ENCODE measurements at places on chromosomes 1 and 21. TPM values are rescaled to one million over a fixed set of nuclear protein-coding genes. Genes with fewer than 3 reads are reported as not detected.

- DNase-seq: no peak
Observed at GRCh38 chr1:48730164-48730910, 46.4 kb downstream of the BEND5 start.

NIBAN1 gene
- 28.2 TPM for polyA plus RNA-seq

TMEM54 gene
- polyA plus RNA-seq: 19.1 TPM

DNA sequence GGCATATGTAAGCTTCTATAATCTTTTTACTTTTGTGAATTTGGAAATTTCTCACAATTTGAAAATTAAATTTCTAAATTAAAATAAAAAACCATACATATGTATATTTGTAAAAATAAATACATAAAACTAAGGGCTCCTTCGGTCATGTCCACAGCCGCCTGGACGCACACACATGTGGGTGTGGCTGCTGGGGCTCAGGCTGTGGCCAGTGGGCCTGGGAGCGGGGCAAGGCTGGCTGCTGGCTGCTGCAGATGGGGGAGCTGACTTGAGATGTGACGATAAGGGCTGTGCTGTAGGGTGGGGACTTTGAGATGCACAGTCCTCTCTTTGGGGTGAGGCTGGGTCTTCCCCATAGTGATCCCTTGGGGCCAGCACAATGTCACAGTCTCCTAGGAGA lies 4.8 kb downstream of the RER1 start:
- no peak for DNase-seq

GRCh38 chr1:100760511-100760910 lies 41.0 kb downstream of the VCAM1 start:
- DNase-seq: no peak

TINAGL1 gene
- polyA plus RNA-seq: 39.0 TPM

DNA sequence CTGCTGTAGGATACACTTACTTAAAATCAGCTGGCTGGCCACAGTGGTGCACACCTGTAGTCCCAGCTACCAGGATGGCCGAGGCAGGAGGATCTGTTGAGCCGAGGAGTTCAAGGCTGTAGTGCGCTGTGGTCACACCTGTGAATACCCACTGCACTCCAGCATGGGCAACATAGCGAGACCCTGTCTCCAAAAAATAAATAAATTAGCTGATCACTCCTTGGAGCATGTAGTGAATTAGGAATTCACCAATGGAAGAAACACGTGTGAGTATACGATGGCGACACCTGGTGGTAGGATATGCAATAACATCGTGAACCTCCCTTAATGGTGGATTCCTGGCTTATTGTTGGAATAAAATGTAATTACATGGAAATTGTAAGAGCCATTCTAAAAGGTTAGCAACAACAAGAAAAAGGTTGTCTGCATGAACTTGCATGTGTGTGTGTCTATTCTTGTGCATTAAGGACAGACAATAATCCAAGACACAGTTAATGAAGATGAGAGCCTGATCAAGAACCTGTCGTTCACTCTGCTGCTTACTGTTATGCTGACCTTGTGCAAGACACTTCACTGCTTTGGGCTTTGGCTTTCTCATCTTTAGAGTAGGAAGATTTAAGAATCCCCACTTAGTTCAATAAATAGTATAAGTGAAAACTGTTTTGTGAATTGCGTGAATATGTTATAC lies 38.6 kb upstream of the COX20 start:
- DNase-seq: peak; percentile 4

CD1D gene
- polyA plus RNA-seq: 0.06 TPM

DNA sequence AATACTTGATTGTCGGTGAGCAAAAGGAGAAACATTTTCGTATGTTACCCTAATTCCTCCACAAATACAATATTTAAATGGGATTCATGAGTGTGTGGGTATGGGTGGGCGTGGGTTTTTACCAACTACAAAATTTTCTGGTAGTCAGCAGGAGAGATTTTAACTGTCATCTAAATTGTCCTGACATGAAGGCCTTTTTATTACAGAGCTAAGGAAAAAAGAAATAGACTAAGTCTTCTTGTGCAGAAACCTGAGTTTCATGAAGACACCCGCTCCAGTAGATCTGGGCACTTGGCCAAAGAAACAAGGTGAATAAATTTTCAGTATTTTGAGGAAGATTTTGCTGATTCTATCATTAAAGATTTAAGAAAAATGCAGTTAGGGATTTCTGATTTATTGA lies 752 bp downstream of the RGS18 start:
- no peak for DNase-seq

- no peak for DNase-seq
Observed at GRCh38 chr21:37153935-37154350, 80.9 kb downstream of the TTC3 start.

LHX8 gene
- 0.05 TPM for polyA plus RNA-seq

DNA sequence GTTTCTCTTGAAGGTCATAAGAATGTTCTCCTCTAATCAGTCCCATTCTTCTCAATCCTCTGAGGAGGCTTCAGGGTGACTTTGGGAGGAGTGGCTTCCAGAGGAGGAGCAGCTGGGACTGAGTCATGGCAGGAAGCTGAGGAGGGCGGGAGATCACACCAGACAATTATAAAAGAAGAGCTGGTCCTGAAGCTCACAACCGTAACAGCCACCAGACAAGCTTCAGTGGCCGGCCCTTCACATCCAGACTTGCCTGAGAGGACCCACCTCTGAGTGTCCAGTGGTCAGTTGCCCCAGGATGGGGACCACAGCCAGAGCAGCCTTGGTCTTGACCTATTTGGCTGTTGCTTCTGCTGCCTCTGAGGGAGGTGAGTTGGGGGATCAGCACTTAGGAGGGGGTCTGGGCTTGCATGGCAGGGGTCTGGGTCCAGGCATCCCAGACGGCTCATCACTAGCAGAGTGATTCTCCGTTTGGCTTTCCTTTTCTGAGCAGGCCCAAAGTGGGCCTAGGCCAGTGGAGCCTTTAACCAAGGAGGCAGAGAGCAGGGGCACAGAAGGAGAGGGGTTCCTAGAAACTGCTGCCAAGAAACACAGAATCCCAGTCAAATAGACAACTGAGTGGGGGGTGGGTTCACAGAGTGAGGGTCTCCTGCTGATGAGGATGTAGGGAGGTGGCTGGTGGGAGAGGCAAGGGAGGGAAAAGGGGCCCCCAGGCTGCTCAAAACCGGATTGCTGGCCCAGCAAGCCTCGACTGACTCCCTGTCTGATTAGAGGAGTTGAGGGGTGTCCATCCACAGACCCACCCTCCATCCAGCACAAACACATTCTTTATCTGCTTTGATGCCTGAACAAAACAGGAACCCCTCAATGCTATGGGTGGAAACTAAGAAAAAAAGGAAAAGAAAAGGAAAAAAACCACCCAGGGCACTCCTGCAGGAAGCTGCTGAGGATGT lies at the start of gene ECM1:
TSS of gene ECM1 (plus strand) at position 198 of the 953 bp plus-strand sequence. CDS start at position 299, 101 bp downstream.
- DNase-seq: peak; percentile 53

SFN gene
- not detected for polyA plus RNA-seq

GRCh38 chr1:157403608-157404007 lies 148.7 kb downstream of the FCRL5 start:
- no peak for DNase-seq

DNA sequence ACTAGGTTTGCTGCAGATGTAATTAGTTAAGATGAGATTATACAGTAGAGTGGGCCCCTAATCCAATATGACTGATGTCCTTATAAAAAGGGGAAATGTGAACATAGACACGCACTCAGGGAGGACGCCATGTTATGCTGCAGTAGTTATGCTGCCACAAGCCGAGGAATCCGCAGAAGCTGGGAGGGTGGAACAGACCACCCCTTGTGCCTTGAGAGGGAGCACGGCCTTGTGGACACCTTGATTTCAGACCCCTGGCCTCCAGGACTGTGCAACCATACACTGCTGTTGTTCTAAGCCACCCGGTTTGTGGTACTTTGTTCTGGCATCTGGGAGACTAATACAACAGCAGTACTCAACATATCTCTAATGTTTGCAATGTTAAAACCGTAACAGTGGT lies 57.9 kb upstream of the HIVEP3 start:
- no peak for DNase-seq

- no peak for DNase-seq
Observed at GRCh38 chr1:61285371-61285885, 203.1 kb downstream of the NFIA start.

GRCh38 chr21:33478935-33479678 lies 667 bp downstream of the TMEM50B start:
- no peak for DNase-seq

SLC25A34 gene
- 0.54 TPM for polyA plus RNA-seq

GUK1 gene
- 282 TPM for polyA plus RNA-seq

NBPF1 gene
- polyA plus RNA-seq: 28.3 TPM

SLC25A44 gene
- 25.8 TPM for polyA plus RNA-seq

DNA sequence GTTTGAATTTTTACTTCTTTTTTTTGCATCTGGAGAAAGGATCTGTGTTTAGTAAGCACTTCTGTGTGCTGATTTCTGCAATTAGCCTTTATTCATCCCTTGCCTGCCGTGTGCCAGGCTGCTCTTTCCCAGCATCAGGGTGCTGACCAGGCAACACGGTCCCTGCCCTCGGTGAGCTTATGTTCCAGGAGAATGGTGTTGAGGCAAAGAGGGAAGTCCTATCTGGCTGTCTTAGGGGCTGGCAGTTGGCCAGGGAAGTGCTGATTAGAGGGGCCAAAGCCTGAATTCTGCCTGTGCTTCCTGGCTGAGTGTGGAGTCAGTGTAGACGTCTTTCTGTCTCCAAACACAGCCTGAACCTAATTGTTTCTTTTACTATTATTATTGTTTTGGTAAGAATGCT lies 187.1 kb downstream of the CAMTA1 start:
- no peak for DNase-seq

- no peak for DNase-seq
Observed at GRCh38 chr1:77706321-77706720, 23.9 kb upstream of the ZZZ3 start.

PRRX1 gene
- 154 TPM for polyA plus RNA-seq

TCEA3 gene
- polyA plus RNA-seq: 21.0 TPM

DNA sequence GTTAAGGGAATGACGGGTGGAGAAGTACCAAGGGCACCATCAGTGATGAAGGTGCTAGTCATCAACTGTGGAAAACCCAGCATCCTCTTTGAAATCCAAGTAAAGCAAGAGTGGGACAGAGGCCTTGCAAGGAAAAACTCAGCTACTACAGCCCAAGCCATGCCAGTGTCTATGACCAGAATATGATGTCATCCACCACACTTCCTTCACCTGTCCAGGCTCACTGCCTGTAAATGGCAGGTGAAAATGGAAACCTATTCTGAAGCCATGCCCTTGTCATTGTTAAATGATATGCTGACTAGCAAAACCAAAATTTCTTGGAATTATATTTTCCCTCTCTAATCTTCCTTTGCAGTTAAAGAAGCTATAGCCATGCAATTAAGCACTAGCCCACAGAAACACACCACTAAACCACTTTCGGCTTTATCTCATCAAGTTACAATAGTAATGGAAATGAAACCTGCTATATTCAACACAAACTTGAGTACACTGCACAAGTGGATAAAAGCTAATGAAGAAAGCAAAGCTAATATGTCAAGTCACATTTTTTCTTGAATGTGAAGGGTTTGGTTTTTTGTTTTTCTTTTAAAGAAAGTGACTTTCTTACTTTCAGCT lies 96.3 kb upstream of the RALGPS2 start:
- no peak for DNase-seq

GRCh38 chr1:53324321-53324720 lies 3.5 kb downstream of the LRP8 start:
- DNase-seq: no peak

PTCH2 gene
- 0.12 TPM for polyA plus RNA-seq

GRCh38 chr1:155043301-155043702 lies 7.8 kb upstream of the ADAM15 start:
- DNase-seq: no peak

- no peak for DNase-seq
Observed at GRCh38 chr1:235131961-235132360, 3.3 kb upstream of the TOMM20 start.

- DNase-seq: no peak
Observed at GRCh38 chr1:155069551-155070157, 6.1 kb downstream of the EFNA4 start.

NBPF6 gene
- polyA plus RNA-seq: not detected

DNA sequence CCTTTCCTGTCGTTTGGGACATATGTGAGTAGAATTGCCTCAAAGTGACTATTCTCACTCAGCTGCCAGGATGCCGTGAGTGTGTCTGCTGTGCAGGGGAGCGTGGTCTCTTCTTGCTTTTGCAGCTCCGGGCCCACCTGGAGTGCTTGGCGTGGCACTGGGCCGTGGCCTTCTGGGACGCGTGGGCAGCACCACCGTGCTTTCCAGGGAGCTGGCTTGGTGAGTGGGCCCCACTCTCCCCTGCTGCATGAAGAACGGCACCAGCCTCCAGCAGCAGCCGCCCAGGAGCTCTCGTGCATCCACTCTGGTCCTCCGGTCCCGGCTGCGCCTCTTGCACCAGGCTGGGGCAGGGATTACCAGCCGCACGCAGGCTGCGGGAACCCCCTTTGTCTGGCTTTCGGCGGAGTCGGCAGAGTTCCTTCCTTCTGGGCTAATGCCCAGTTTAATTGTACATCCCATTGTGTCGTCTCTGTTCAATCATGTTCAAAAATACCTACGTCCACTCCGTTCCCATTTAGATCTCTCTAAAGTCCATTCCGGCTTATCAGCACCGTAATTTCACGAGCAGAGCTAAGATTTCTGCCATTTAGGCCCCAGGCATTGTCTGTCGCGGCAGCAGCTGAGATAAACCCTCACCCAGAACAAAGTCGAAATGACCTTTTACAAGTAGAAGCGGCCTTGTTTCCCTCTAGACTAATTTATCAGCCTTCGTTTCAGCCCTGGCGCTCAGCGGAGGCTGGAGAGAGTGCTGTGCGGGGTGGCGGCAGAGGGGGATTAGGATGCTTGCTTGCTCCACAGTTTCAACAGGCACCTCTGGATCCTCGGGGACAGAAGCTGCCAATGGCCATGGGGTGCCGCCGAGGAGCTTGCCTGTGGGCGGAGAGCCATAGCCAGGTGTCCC lies 129.6 kb downstream of the PRDM16 start:
- no peak for DNase-seq

DNA sequence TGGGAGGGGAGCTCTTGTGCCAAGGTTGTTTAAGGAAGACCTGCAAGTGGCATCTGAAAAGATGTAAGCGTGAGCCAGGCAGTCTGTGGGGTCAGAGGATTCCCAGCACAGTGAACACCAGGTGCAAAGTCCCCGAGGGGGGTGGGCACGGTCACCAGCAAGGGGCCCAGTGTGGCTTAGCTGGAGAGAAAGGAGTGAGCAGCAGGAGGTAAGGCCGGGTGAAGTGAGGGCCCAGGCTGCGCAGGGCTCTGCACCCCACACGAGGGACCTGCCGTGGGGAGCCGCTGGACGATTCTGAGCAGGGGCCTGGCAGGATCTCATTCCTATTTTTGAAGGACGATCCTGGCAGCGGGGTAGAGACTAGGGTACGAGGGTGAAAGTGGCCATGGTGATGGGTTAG lies 4.1 kb downstream of the DDOST start:
- DNase-seq: no peak

- no peak for DNase-seq
Observed at GRCh38 chr1:29679828-29680558, 443.7 kb downstream of the PTPRU start.

LCE1F gene
- not detected for polyA plus RNA-seq

GRCh38 chr1:108565512-108565911 lies 5.6 kb downstream of the EEIG2 start:
- DNase-seq: no peak

DNA sequence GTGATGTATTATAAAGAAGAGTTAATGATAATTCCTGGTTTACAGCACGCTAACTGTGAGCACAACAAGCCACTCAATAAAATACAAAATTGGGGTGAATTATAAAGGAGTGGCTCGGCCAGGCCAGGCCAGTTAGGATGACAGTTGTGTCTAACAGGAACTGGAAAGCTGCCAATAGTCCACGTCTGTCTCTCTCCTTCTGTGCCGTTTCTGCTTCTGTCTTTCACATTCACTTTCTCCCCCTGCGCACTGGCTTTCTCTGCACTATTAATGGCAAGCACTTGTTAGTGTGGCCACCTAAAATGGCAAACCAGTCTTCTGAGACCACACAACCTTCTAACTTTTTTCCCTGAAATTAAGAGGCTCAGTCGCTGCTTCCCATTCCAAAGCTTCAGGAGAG lies 394.3 kb downstream of the NTNG1 start:
- DNase-seq: no peak
